ENCODE measurements at places on chromosomes 3 and 15. TPM values are rescaled to one million over a fixed set of nuclear protein-coding genes. Genes with fewer than 3 reads are reported as not detected.

The SLC24A5 gene
- total RNA-seq: not detected

The SUSD5 gene
- total RNA-seq: 0.08 TPM

The P2RY12 gene
- total RNA-seq: not detected

The GOLGA6D gene
- not detected for total RNA-seq

The ROPN1 gene
- total RNA-seq: not detected

The SSUH2 gene
- total RNA-seq: 0.36 TPM

The EAF2 gene
- total RNA-seq: 3.3 TPM

The RETNLB gene
- total RNA-seq: not detected

The THPO gene
- total RNA-seq: not detected

The FEZF2 gene
- not detected for total RNA-seq

The GOLGA8S gene
- total RNA-seq: 0.24 TPM

The GUCA1C gene
- not detected for total RNA-seq

Measured in esophagus mucosa (tissue), 1 donor.